ENCODE measurements at places on chromosomes 12 and 14.

GRCh38 chr14:95885866-95886265 lies 9.2 kb downstream of the TUNAR start:
- no peak for DNase-seq

- peak; percentile 80 for DNase-seq
Observed at GRCh38 chr12:91055976-91056375, 1.8 kb downstream of the KERA start.

GRCh38 chr14:103887170-103887501 lies 39.8 kb upstream of the PPP1R13B start:
- no peak for DNase-seq

DNA sequence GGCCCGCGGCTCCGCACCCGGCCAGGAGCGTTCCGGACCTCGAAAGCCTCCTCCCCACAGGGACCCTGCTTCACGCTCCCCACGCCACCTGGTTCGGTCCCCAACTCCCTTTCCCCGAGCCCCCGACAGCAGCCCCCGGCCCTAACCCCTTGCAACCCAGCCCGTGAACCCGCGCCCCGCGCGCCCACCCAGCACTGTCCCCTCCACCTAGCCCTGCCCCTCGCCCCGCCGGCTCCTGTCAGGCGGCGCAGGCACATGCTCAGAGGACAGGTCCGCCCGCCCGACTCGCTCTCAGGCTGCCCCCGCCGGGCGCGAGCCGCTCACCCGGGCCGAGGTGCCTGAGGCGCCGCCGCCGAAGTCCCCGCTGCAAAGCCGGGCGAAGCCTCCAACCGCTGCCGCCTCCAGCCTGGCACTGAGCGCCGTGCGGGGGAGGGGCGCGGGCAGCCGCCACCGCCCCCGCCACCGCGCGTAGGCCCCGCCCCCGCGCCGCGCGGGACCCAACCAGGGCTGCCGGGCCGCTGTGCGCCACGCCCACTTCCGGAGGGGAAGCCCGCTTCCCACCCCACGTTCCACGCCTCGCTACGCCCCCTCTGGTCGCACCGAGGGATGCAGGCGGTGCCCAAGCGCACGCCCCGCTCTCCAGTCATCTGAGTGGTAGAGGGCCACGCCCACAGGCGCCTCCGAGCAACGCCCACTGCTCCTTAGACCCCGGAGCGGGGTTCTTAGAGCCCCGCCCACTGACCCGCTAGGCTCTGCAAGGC lies at the start of gene CORO1C:
Gene CORO1C, minus strand, starts transcription at position 414 of the 761 bp plus-strand sequence. CDS start 30,200 bp downstream, outside the sequence.
- DNase-seq = peak; percentile 98

DNA sequence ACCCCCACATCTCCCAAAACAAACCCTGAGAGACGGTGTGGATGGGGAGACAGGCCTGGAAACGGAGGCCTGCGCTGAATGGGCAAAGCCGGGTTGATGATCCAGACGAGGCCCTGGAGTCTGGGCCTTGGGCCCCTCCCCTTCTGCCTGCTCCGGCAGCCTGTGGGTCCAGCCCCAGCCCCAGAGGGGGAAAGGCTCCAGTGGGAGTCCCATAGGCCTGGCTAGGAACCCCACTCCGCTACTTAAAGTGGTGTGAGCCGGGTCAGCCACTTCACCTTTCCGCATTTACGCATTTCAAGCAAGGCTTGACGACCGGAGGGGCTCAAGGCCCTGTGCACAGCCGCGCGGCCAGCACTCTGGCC lies 695 bp upstream of the TNFAIP2 start:
- peak; percentile 70 for DNase-seq

- no peak for DNase-seq
Observed at GRCh38 chr12:113186666-113187325, 1.3 kb downstream of the RITA1 start.

Data from NCI-H69 (cell line).